ENCODE measurements at places on chromosomes 16 and 17.

- no peak for DNase-seq
These were observed 59.8 kb downstream of the BAIAP2 start for GRCh38 chr17:81094509-81095382.

- DNase-seq: no peak
These were observed 77.6 kb downstream of the PRKCA start for GRCh38 chr17:66379996-66380395.

DNA sequence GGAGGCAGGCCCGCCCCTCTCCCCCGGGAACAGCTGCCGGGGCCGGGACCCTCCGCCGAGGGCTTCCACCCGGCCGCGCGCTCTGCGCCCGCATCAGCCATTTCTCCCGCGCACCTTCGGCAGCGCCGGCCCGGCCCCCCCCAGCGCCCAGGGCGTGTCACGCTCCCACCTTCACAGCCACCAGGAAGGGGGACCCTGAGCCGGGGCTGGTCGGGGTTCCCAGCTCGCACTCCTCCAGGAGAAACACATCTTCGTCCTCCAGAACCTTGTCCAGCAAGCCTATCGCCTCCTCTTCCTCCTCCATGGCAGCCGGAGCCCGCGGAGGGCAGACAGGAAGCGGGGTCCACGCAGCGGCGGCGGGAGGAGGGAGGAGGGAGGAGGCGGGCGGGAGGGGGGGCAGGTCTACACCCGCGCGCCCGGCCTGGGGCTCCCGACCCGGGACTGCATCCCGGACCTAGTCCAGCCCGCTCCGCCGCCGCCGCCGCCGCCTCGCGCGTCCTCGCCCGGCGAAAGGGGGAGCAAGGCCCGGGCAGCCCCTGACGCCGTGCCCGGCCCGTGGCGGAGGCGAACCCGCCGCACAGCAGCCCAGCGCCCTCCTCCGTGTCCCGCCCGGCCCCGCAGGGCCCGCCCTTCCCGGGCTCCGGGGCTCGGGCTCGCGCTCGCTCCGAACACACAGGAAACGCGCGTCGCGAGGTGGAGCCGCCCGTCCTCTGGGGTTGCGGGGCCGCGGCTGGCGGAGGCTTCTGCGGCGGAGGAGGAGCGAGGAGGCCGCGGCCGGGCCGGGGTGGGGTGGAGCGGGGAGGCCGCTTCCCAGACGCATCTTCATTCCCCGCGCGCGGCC lies 70.8 kb downstream of the ABR start:
- DNase-seq: peak; percentile 73

DNA sequence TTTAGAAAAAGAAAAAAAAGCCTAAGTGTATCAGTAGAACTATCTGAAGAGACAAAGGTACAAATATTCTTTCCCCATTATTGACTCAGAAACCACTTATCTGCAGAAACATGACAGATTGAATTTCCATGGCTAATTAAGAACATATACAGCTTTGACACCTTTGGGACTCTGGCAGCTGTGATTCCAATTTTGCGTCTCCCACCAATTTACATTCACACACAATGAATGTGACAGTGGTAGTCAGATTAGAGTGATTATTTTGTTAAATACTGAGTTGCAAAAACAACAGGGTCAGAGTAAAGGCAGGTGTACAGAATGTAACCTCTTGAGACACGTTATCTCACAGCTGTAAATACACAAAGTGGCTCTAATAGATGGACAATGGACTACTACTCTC lies 5.3 kb upstream of the PPM1D start:
- DNase-seq: no peak

- DNase-seq: peak; percentile 97
These were observed at the start of gene EDC4 for GRCh38 chr16:67872631-67873434. Gene EDC4, plus strand, starts transcription at chr16:67873052. Its CDS starts 210 bp downstream, at chr16:67873262.

DNA sequence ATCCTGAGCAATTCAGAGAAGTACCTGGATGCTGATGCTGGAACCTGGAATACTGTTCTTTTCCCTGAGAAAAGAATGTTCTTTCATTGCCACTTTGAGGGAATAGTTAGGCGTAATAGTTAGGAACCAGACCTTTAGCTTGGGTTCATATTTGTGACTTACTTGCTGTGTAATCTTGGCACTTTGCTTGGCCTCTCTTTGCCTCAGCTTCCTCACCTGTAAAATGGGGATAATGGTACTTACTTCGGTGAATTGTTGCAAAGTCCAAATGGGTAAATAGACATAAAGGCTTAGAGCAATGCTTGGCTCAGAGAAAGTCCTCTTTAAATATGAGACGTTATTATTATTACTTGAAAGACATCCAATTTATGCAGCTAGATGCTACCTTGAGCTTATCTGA lies 55.0 kb upstream of the CLEC19A start:
- DNase-seq: no peak

DNA sequence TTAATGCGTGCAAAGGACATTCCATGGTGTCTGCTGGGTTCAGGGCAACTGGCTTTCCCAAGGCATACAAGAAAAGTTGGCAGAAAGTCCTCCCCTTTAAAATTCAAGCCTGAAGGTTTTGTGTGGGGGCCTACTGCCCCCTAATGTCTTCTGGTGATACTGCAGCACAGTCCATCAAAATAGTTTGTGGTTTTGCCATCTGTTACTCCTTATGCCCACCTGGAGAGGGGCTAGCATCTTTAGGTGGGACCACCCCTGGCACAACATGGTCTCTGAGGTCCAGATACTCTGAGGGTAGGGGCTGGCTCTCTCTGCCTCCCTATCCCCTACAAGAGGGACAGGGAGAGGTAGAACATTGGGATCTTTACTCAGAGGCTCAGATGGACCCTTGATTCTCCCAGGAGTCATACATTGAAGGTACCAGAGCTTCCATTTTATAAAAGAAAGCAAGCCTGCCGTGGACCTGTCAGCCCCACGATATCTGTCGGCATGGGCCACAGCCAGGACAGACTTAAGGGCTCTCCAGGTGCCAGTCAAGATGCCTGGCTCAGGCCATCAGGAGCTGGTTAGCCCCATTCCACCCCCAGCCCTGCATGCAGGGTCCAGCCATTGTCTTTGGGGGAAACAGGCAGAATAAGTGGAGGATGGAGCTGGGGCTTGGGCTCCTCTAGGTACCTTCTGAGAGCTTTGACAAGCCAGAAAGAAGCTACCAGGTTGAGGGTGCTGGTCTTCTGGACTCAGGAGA lies 6.3 kb downstream of the ESRP2 start:
- peak; percentile 35 for DNase-seq

- DNase-seq: no peak
These were observed 15.7 kb downstream of the ALDH3A2 start for GRCh38 chr17:19664136-19664820.

- DNase-seq: no peak
These were observed 11.3 kb downstream of the MEOX1 start for GRCh38 chr17:43650471-43650870.

DNA sequence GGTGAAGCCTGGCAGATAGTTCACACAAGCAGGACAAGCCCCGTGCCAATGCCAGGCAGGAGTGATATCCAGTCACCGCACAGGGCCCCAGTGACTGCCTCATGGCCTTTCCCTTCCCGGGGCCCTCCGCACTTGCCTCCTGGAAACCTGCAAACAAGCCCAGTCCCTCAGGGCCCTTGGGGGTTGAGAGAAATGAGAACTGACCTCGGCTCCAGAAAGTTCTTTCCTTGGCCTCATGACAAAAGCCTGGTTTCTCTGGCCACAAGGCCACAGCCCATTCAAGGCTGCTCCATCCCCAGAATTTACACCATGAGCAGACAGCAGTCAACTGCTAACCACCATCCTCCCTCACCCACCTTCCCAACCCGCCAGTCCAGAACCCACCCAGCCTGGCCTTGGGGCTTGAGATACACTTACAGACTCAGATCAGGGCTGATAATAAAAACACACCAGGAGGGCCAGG lies 77.6 kb downstream of the CCDC182 start:
- no peak for DNase-seq

- no peak for DNase-seq
These were observed 9.2 kb upstream of the ITPRIPL2 start for GRCh38 chr16:19104607-19105006.

- DNase-seq: no peak
These were observed 2.5 kb downstream of the VASN start for GRCh38 chr16:4373909-4374742.

DNA sequence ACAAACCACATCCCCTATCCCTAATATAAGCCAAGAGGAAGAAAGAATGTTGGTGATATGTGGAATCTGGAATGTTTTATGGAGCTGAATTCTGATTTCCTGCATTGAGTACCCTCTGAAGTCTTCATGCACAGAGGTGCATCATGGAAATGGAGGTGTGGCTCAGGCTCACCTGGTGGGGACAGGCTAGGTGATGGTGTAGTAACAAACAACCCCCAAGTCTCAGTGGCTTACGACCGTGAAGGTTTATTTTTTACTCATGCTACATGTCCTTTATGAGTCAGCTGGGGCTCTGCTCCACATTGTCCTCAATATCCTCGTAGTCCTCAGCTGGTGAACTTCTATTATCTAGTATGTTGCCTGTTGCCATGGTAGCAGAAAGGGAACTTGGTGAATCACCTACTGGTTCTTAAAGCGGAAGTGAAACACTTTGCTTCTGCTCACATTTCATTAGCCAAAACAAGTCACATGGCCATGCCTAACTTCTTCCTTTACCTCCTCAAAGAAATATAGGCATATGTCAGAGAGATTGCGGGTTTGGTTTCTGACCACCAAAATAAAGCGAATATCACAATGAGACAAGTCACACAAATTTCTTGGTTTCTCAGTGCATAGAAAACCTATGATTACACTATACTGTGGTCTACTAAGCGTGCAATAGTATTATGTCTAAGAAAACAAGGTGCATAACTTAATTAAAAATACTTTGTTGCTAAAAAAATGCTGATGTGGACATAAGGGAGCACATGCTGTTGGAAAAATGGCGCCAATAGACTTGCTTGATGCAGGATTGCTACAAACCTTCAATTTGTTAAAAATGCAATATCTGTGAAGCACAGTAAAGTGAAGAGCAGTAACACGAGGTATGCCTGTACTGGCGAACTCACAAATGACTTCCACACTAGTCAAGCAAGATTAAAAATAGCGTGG lies at the start of gene PMFBP1:
Gene PMFBP1 (minus strand): TSS at position 51 of the 930 bp plus-strand sequence. CDS start 947 bp downstream, outside the sequence.
- DNase-seq: peak; percentile 32

GRCh38 chr16:14458576-14458975 lies 171.5 kb downstream of the PARN start:
- no peak for DNase-seq

DNA sequence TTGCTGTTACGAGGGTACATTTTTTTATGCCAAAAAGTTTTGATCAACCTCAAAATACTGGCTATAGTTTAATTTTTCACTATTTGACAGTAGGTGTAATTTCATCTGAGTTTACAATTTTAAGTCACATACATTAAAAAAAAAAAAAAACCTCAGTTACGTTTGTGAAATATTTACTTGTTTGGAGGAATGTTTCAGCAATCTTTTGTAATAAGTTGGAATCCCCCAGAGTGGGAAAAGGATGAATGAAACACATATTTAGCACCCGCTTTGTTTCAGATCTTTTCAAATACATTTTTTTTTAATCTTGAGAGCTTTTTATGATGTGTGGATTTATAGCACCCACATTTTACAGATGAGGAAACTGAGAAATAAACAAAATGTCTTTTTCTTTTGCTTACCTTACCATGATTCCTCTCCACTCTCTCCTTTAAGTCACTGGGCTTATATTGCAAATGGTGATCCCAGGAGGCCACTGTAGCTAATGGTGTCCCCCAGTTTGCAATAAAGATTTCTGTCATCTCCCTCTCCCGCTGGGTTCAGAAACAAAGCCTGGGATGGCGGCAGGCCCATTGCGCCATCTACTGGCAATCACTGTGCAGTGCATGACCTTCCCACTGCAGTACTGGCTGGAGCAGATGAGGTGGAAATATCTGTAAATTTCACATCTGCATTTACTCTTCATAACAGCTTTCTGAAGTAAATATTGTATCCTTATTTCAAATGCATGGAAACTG lies 27.7 kb downstream of the TBC1D3B start:
- DNase-seq: peak; percentile 46

- no peak for DNase-seq
These were observed 26.4 kb downstream of the B9D1 start for GRCh38 chr17:19335951-19336631.

- no peak for DNase-seq
These were observed 59.0 kb upstream of the MED9 start for GRCh38 chr17:17417718-17418181.

DNA sequence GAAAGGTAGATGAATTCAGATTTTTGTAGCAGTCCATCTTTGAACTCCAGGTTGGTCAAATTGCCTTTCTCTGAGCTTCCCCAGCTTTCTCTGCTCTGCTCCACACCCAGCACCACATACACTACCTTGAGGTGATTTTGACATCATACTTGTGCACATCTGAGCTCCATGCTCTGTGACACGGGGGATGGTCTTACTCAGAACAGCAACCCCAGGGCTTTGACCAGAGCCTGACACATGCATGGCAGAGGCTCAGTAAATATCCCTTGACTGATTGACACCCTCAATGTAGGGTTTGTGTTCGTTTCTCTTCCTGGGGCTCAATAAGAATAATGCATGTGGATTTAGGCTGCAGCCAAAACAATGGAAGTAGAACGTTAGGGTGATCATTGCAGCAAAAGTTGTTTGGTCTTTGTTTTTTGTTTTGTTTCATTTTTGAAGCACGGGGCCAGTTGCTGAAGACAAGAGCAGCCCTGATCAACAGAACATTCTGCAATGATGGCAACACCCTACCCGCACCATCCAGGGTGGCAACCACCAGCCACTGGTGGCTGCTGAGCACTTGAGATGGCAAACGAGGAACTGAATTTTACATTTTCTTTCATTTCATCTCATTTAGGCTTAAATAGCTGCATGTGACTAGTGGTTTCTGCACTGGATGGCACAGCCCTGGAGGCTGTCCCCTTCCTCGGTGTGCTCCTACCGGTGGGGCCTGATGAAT lies 224.8 kb upstream of the TNRC6C start:
- no peak for DNase-seq

DNA sequence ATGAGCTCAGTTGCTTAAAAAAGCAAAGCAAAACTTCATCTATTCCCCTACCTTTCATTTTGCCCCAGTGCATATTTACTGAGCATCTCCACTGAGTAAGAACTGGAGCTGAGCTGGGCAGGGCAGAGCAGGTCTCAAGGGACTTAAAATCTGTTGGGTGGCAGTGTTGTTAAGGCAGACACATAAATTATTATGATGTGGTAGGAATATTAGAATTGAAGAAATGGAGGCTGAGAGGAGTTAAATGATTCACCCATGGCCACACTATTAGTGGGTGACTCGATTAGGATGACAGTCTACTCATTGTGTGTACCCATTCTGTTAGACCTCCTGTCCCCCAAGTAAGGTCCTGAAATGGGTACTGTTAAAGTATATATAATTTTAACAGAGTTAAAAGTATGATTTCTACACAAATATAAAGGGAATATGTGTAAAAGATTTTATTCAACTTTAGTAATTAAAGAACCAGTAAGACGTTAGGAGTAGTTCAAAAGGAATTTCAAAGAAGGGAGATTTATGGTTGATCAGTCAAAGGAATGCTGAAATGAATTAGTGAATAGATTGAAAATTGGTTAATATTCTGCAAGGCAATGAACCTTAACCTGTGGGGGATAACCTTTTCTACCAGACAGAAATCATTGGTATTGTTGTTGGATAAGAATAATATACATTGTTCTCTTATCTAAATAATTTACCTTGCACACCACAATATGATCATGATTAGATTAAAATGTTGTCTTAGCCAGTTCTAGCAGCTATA lies 17.5 kb downstream of the ITGB3 start:
- DNase-seq: no peak

- DNase-seq: peak; percentile 33
These were observed 55.8 kb downstream of the MYH13 start for GRCh38 chr17:10316801-10317542.

GRCh38 chr17:18994631-18995030 lies 9.9 kb downstream of the FAM83G start:
- no peak for DNase-seq
